ENCODE measurements at places on chromosomes 2 and 18.

GRCh38 chr2:39491653-39492052 lies 54.6 kb upstream of the MAP4K3 start:
- DNase-seq, result no peak

DNA sequence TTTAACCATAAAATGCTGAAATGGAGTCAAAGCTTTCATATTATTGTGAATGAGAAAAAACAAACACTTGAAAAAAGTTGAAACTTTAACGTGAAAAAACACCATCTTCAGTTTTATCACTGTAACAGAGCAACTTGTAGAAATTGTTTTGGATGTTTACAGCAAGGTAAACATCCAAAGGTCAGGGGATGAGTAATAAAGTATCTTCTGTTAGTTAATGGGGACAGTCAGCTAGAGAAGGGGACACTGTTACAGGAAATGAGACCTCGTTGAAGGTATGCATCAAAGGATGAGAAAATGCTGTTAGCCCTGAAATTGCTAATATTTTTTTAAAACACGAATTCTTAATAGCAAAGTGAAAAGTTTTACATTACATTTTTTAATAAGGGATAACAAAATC lies 2.9 kb downstream of the RHBDD1 start:
- DNase-seq, result no peak

GRCh38 chr2:215729985-215730620 lies 283.2 kb downstream of the MREG start:
- DNase-seq, result no peak

DNA sequence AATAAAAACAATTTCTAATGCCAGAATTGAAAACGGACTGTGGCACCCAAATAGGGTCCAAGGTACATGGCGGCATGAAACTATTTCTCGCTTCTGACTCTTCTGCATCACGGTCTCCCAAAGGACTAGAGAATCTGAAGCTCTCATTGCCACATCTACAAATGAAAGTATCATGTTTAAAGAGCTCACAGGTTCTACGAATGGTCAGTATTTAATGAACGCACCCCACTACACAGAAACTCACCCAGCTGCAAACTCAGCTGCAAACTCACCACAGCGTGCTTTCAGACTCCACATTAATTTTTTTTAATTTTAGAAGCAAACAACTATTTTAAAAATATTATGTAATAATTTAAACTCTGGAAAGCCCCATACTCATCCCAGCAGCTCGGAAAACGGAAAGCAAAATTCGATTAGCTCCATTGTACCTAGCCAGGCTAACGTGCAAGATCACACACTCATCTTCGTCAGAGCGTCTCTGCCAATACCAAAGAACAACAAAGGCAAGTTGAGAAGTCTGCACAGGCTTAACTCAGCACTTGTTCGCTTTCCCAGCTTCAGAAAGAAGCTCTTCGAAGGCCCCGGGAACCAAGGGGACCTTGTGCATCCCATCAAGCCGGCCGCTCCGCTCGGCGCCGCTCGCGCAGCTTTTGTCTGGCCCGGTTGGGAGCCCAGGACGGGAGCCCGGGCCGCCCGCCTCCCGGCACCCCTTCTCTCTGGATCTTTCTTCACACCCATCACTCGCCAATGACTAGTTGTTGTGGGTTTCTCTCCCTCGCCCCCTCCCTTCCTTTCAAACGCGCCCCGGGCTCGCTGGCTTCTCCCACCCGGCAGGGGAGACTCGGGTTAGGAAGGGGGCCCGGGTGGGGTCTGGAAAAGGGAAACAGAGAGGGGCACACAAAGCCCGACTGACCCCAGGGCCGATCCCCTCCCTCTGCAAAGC lies 785 bp downstream of the CLASP1 start:
- peak; percentile 58 for DNase-seq

GRCh38 chr2:44314362-44314761 lies 39.1 kb downstream of the SLC3A1 start:
- DNase-seq, result no peak

DNA sequence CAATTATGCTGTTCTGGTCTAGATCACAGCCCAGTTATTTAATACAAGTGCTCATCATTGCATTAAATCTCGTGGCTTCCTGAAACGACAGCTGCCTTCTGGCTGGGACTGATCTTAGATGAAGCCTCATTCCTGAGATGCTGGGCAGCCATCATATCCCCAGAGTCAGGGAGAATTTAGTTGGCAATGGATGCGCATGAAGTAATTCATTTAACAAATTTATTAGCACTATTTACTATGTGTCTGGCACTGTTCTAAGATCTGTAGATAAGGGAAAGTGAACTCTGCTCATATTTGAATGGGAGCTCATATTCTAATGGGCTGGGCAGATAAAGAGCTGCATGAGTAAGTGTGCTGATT lies 244.7 kb downstream of the KCNS3 start:
- DNase-seq, result no peak

DNA sequence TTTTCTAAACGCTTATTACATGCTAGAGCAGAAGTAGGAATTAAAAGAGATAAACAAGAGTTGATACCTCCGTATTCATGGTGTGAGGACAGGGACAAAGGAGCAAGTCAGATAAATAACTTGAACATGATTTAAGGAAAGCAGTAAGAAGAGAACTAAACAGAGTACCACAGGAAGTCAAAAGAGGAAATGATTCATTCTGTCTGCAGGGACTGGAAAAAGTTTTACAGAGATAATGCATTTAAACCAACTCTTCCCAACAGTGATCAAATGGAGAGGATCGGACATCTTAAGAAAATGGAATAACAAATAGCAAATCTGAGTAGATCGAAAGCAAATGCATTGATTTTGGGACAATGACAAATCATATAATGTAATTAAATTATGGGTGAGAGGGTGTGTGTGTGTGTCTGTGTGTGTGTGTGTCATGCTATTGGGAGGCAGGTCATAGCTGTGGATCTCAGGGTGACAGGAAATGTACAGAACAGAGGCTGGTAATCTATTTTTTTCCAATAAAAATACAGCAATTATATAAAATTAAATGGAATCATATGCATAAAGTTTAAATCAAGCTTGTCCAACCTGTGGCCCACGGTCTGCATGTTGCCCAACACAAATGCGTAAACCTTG lies 113.4 kb downstream of the MC4R start:
- peak; percentile 24 for DNase-seq

DNA sequence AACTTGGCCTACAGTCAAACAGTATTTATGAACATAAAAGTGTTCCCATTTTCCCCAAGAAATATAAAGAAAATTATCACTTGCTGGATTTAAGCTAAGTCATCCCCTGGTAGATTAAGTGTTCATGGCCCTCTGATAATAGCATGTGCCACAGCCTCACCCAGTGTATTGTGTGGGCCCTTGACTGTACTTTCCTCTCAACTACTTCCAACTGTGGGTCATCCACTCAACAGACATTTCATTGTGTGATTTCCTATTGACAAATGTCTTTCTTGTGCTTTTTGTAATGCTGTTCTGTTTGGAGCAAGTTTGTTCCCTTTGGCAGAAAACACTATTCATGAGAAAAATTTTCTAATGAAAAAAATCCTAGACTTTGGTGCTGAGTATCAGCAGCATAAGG lies 48.4 kb upstream of the TMEM17 start:
- DNase-seq, result no peak

DNA sequence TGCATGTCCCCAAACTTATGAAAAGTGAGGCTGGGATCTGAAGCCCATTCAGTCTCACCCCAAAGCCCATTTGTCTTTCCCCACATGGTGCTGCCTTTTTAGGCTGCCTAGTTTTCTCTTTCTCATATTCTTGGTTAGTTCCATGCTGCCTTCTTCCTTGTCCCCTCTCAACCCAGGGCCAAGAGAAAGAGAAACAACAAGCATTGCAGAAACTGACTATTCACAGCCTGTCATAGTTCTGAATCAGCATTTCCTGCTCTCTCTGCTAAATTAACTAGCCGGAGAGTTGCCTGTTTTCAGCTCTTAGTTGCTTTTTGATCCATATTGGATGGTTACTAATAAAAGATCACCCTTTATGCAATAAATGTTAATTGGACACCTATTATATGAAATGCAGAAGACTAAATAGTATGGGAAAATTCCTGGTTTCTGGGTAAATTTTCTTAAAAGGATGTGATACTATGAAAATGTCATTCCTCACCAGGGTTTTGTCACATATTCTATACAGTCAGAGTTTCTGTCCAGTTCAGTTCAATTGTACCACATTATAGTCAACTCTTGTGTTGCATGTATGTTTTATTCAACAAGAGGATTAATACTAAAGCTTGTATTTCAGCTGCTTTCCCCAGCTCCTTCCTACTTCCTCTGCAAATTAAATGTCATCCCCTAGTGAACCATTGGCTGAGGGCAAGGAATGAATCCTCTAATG lies 246.5 kb downstream of the GALR1 start:
- no peak for DNase-seq

DNA sequence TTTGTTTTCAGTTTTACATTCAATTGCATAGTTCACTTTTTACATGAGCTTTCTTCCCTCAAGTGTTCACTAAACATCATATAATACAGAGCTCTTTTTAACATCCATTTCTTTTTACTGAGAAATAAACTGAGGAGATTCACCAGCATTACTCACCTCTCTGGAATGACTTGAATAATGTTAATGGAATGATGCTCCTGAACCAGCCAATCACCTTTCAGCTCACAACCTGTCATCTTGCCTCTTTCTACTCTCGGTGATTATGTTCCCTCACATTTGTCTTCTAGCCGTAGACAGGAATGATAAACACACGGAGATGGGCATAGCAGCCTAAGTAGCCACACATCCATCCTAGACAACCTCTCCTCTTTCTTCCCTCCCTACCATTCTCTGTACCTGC lies 301.7 kb downstream of the PAX3 start:
- DNase-seq, result no peak

DNA sequence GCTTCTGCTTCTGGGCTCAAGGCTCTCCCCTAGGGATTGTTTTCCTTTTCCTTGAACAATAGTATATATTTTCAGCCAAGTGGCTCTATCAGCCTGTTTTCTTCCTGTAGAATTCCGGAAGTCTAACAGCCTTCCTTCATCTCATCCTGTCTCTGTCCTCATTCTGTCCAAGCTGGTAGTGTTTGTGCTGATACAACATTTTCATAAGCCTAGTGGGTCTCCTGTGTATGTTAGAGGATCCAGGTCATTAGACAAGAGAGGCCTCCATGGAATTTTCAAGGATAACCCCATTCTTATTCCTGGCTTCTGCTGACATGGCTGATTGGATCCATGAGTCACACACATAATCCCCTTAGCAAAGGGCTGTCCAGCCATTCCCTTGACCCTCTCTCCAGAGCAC lies 467.6 kb downstream of the PTPRM start:
- no peak for DNase-seq

- peak; percentile 28 for DNase-seq
Observed at GRCh38 chr2:202039278-202040078, 5.8 kb downstream of the FZD7 start.

- DNase-seq, result no peak
Observed at GRCh38 chr18:67731851-67732250, 215.3 kb upstream of the DSEL start.

DNA sequence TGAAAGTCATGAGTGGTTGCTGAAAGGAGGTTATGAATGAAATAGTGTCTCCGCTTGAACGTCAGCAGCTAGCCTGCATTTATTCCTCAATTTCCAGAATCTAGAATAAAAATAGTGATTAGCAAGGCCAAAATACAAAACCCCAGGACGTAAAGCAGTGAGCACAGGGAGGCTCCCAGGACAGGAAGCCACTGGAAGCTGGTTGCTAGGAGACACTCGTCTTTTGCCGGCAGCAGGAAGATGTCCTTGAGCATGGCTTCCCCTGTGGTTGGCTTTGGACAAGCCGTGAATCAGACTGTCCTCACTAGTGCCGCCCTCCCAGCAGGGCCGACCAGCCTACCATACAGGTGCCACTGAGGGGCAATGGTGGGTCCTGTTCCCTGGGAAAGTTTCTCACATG lies 374.4 kb downstream of the MTX2 start:
- DNase-seq, result no peak

DNA sequence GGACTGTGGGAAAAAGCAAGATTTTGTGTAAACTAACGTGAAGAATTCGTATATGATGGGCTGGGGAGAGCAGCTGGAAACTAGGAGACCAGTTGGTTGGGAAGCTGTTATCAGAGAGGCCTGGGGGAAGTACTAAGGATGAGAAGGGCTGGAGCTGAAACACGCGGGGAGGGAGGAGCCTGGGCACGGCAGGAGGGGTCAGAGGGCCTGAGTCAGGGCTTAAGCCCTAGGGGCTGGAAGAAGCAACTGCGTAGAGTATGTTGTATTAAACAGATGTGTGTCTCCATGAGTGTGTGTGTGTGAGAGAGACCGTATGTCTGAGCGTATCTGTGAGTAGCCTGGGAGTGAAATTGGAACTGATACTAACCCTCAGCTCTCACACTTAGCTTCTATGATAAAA lies 8.4 kb downstream of the POMC start:
- DNase-seq, result peak; percentile 39

GRCh38 chr2:226835420-226835795 lies 446 bp upstream of the RHBDD1 start:
- no peak for DNase-seq

GRCh38 chr2:100934504-100935371 lies 67.4 kb upstream of the RPL31 start:
- no peak for DNase-seq

GRCh38 chr2:28398101-28398834 lies 5.6 kb downstream of the FOSL2 start:
- DNase-seq, result no peak

- DNase-seq, result peak; percentile 84
Observed at GRCh38 chr2:119240311-119241204, 16.9 kb downstream of the STEAP3 start.

GRCh38 chr2:150750720-150751119 lies 263.3 kb upstream of the RND3 start:
- DNase-seq, result no peak

- no peak for DNase-seq
Observed at GRCh38 chr2:237863689-237864443, 4.4 kb downstream of the RAMP1 start.

- no peak for DNase-seq
Observed at GRCh38 chr2:197207106-197207505, 103.5 kb downstream of the ANKRD44 start.

DNA sequence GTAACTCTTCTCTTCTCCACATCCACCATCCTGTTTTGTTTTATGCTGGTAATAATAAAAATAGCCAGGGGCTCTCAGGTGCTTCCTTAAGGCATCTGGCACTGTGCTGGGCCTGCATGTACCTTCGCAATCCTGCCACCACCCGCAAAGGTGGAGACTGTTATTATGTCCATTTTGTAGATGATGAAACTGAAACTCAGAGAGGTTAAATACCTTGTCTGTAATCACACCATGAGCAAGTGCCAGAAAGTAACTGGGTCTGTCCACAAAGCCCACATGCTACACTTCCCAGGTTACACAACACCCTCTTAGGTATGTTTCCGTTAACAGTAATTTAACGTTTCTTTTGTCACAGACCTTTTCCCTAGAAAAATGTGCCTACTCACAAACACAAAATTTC lies 27.0 kb downstream of the NRP2 start:
- DNase-seq, result no peak

Measured in cardiac muscle cell (in vitro differentiated cells and primary cell).